ENCODE measurements at places on chromosomes 12 and 14. TPM values are rescaled to one million over a fixed set of nuclear protein-coding genes. Genes with fewer than 3 reads are reported as not detected.

TESPA1 gene
- total RNA-seq, result not detected

NELL2 gene
- not detected for total RNA-seq

CLEC9A gene
- not detected for total RNA-seq

PLCZ1 gene
- not detected for total RNA-seq

PMCH gene
- total RNA-seq, result not detected

POLR3B gene
- 5.8 TPM for total RNA-seq

IL31 gene
- not detected for total RNA-seq

SLC11A2 gene
- total RNA-seq, result 65.4 TPM

MYH6 gene
- total RNA-seq, result 1,496 TPM

PRH2 gene
- not detected for total RNA-seq

ACOT6 gene
- not detected for total RNA-seq

ZCCHC8 gene
- 12.1 TPM for total RNA-seq

MUCL1 gene
- total RNA-seq, result not detected

C1S gene
- total RNA-seq, result 87.4 TPM

SDSL gene
- 0.98 TPM for total RNA-seq

RND1 gene
- not detected for total RNA-seq

NKX2-1 gene
- not detected for total RNA-seq

APOLD1 gene
- total RNA-seq, result 73.3 TPM

PLA2G1B gene
- total RNA-seq, result not detected

TAS2R31 gene
- not detected for total RNA-seq

TRIM9 gene
- total RNA-seq, result 0.53 TPM

ASB2 gene
- total RNA-seq, result 340 TPM

IL25 gene
- total RNA-seq, result not detected

PIK3C2G gene
- not detected for total RNA-seq

OR4K15 gene
- not detected for total RNA-seq

PAH gene
- total RNA-seq, result not detected

MYF6 gene
- total RNA-seq, result 1,770 TPM

VSX2 gene
- total RNA-seq, result not detected

MGAT2 gene
- 10.1 TPM for total RNA-seq

RIMKLB gene
- total RNA-seq, result 13.7 TPM

PPP1R1A gene
- total RNA-seq, result 223 TPM

FAM186B gene
- total RNA-seq, result 0.82 TPM

SEL1L gene
- total RNA-seq, result 51.9 TPM

RECQL gene
- 14.0 TPM for total RNA-seq

RERG gene
- total RNA-seq, result 5.3 TPM

IRAK3 gene
- total RNA-seq, result 5.2 TPM

TMEM132C gene
- total RNA-seq, result 0.24 TPM

FIGNL2 gene
- not detected for total RNA-seq

SLC7A8 gene
- 199 TPM for total RNA-seq

RNASE3 gene
- not detected for total RNA-seq

GSG1 gene
- not detected for total RNA-seq

CLEC2B gene
- 14.4 TPM for total RNA-seq

RNASE7 gene
- not detected for total RNA-seq

TAS2R7 gene
- total RNA-seq, result not detected

ABCB9 gene
- 0.53 TPM for total RNA-seq

ISCU gene
- 337 TPM for total RNA-seq

KIF21A gene
- 30.0 TPM for total RNA-seq

CDKN3 gene
- total RNA-seq, result 1.9 TPM

TAS2R9 gene
- total RNA-seq, result not detected

All from gastrocnemius medialis (tissue), 4 donors.